ENCODE measurements at places on chromosomes 6 and 20. TPM values are rescaled to one million over a fixed set of nuclear protein-coding genes. Genes with fewer than 3 reads are reported as not detected.

- H3K27me3 ChIP-seq = no peaks in the 10 kb centered on the region
- no peak overlapping the region for H3K27ac ChIP-seq
- H3K4me3 ChIP-seq = no peak overlapping the region
- DNase-seq = peak; percentile 88
- peaks cover 17% of the 10 kb centered on the region for H3K4me1 ChIP-seq
Observed at GRCh38 chr6:134240665-134241431, 77.1 kb downstream of the SGK1 start.

DNA sequence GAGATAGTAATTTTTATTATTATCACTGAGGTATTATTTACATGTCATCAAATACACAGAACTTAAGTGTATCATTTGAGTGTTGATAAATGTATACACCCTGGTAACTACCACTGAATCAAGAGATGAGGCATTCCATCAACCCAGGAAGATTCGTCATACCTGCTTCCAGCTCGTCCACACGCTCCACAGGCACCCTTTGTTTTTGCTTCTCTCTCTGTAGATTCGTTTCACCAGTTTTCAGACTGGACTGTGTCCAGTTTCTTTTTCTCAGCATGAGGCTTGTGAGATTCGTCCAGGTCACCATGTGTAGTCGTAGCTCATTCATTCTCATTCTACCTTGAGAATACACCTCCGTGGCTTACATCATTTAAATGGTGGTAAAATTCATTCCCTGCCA lies 64.5 kb downstream of the BFSP1 start:
- no peak overlapping the region for H3K4me3 ChIP-seq
- no peak overlapping the region for H3K27ac ChIP-seq
- no peaks in the 10 kb centered on the region for H3K36me3 ChIP-seq
- H3K27me3 ChIP-seq = no peaks in the 10 kb centered on the region
- H3K4me1 ChIP-seq = no peaks in the 10 kb centered on the region

DNA sequence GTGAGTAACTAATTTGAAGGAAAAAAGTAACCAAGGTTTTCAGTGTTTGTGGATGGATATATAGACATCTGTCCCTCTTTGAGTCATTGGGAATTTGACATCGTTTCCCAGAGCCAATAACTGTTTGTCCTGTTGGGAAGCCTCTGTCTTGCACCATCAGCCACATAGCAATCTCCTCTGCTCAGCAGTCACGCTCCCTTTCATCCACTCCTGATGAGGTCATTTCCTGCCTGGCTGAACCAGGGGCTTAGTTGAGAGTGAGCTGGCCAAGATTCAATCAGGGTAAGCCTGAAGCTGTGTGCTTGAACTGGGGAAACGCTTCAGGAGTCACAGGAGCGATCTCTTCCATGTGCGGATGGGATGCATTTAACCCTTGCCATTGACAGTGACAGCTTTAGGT lies 121.5 kb upstream of the FOXQ1 start:
- H3K4me3 ChIP-seq = no peak overlapping the region
- H3K27ac ChIP-seq = no peak overlapping the region
- no peaks in the 10 kb centered on the region for H3K4me1 ChIP-seq
- no peaks in the 10 kb centered on the region for H3K27me3 ChIP-seq
- DNase-seq = no peak

- peaks cover 4% of the 10 kb centered on the region for H3K4me1 ChIP-seq
- no peak overlapping the region for H3K27ac ChIP-seq
- no peaks in the 10 kb centered on the region for H3K36me3 ChIP-seq
- no peaks in the 10 kb centered on the region for H3K27me3 ChIP-seq
Observed at GRCh38 chr6:133341607-133342158, 100.5 kb downstream of the EYA4 start.

DNA sequence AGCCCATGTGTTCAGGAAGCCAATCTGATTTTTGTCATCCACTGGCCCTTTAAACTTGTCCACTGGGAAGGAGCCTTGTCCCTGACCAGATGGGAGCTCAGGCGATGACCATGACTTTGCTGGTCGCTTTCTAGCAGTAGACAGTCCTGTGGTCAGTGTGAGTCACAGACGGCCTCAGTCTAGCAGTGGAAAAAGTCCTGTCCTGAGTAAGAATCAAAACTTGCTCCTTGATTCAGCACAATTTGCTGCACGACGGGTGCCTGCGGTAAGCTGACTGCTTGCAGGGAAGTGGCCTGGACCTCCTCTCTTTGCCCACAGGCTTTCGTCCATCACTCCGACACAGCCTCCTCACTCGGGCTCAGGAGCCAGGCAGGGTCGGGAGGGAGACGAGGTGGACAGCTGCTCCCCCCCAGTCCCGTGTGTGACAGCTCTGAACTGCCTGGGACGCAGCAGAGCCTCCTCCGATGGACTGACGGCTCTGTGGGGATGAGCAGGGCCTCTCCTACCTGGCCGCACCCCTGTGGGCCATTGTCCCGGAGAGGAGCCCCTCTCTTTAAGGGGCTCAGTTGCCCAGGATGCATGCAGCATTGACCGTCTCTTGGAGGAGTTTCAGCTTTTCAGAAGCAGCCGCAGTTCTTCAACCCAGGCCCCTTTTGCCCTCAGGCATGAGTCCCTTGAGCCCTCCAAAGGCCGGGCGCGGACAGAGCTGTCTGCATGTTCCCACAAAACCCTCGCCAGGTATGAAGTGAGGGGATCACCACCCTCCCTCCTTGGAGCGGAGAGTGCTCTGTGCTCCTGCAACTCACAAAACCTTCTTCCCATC lies 209.2 kb downstream of the ANKRD60 start:
- DNase-seq = no peak
- H3K4me1 ChIP-seq = peaks cover 16% of the 10 kb centered on the region
- H3K27ac ChIP-seq = no peak overlapping the region
- H3K36me3 ChIP-seq = no peaks in the 10 kb centered on the region
- H3K27me3 ChIP-seq = no peaks in the 10 kb centered on the region
- no peak overlapping the region for H3K4me3 ChIP-seq

GRCh38 chr20:16352321-16352720 lies 220.9 kb downstream of the KIF16B start:
- no peaks in the 10 kb centered on the region for H3K4me1 ChIP-seq
- no peaks in the 10 kb centered on the region for H3K36me3 ChIP-seq
- no peaks in the 10 kb centered on the region for H3K27me3 ChIP-seq
- DNase-seq = no peak

- DNase-seq = no peak
- H3K36me3 ChIP-seq = no peaks in the 10 kb centered on the region
- no peaks in the 10 kb centered on the region for H3K27me3 ChIP-seq
- no peaks in the 10 kb centered on the region for H3K4me1 ChIP-seq
- no peak overlapping the region for H3K4me3 ChIP-seq
Observed at GRCh38 chr6:83031689-83032088, 34.0 kb downstream of the UBE3D start.

DNA sequence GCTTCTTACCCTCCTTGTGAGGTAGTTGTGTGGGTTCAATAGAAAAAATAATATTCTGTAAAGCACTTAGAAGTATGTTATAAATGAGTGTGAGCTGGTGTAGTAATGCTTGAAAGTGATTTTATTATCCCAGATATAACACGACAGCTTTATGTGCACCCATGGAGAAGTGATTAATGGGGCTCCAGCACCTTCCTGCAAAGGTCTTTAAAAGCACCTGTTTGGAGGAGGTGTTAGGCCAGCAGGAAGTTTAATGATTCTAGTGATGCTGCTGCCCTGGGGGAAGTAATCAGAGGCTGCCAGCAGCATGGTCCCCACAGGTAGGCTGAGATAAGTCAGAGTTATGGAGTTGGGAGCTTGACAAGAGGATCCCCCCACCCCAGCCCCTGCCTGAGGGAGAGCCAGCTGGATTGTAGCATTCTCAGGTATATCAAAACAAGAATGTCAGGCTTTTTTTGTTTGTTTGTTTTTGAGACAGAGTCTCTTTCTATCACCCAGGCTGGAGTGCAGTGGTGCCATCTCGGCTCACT lies 166.3 kb downstream of the PHACTR1 start:
- H3K27me3 ChIP-seq = peaks cover 23% of the 10 kb centered on the region
- H3K27ac ChIP-seq = no peak overlapping the region
- no peaks in the 10 kb centered on the region for H3K4me1 ChIP-seq
- no peak overlapping the region for H3K4me3 ChIP-seq
- no peak for DNase-seq

DNA sequence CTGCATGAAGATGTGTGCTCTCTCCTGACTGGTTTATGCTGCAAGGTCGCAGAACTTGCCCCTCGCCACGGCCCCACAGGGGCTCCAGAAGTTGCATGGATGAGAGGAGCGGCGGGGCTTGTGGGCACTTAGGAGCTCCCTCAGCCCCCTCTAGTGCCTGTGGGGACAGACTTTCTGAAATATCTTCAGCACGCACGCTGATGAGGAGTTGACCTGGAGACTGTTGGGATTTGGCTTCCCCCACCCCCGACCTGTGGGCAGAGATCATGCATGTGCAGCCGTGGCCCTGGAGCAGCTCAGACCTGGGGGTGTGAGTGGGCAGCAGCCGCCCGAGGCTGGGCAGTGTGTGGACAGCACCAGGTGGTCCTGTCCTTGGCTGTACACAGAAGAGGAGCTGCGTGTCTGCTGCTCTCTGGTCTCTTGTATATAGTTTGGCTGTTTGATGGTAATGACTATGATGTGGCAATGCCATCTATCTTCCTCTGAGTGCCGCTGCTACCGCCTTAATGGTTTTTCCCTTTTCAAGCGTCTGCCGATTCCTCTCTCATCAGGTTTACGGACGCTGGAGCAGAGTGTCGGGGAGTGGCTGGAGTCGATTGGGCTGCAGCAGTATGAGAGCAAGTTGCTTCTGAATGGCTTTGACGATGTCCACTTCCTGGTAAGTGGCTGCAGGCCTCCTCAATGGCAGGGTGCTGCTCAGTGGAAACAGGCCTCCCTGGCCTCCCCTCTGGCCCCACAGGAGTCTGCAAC lies 81.4 kb downstream of the TCP11 start:
- DNase-seq = no peak
- no peak overlapping the region for H3K27ac ChIP-seq
- no peak overlapping the region for H3K4me3 ChIP-seq

DNA sequence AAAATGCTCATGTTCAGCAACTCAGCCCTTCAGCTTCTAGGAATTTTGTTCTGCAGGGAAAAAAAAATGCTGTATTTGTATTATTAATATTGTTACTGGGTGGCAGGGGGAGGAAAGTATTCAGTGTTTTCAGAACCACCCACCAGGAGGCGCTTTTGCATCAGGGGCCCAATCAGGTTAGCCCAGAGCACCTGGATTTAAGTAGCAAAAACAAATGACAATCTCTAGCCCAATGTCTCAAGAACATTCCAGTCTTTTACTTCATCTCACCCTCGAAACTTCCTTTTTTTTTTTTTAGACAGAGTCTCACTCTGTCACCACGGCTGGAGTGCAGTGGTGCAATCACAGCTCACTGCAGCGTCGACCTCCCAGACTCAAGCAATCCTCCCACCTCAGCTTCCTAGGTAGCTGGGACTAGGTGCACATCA lies 635 bp upstream of the C20orf203 start:
- no peaks in the 10 kb centered on the region for H3K36me3 ChIP-seq
- no peak overlapping the region for H3K4me3 ChIP-seq

The PERP gene
- total RNA-seq = 27.2 TPM

The DLGAP4 gene
- 59.3 TPM for total RNA-seq

The PROCR gene
- 15.7 TPM for total RNA-seq

The HDAC2 gene
- total RNA-seq = 55.3 TPM

The PPP1R16B gene
- total RNA-seq = 13.0 TPM

The RUNX2 gene
- 3.7 TPM for total RNA-seq

The RWDD2A gene
- total RNA-seq = 3.9 TPM

Measured in lower lobe of right lung (tissue), 2 donors.